ENCODE measurements at places on chromosomes 4 and X.

GRCh38 chr4:151703401-151703800 lies 57.4 kb downstream of the GATB start:
- no peak for DNase-seq

GRCh38 chr4:95068818-95069478 lies 311.2 kb downstream of the BMPR1B start:
- DNase-seq: no peak

DNA sequence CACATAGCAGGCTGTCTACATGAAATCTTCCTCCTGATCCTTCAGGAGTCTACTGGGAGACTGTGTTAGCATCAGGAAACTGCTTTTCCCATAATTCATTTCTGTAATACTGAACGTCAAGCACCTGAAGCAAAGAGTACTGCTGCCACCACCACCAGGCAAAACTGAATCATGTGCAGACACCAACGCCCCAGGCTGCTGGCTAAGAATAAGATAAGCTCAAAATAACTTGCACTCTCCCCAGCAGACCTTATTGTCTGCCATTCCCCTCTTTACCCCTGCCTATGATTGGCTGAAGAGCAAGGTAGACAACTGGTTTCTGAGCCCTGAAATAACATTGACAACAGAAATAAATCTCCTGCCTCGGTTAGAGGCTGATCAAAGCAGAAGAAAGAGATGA lies 70.1 kb downstream of the LHFPL1 start:
- no peak for DNase-seq

- no peak for DNase-seq
These were observed 161.1 kb upstream of the NAP1L5 start for GRCh38 chr4:88858752-88859151.

DNA sequence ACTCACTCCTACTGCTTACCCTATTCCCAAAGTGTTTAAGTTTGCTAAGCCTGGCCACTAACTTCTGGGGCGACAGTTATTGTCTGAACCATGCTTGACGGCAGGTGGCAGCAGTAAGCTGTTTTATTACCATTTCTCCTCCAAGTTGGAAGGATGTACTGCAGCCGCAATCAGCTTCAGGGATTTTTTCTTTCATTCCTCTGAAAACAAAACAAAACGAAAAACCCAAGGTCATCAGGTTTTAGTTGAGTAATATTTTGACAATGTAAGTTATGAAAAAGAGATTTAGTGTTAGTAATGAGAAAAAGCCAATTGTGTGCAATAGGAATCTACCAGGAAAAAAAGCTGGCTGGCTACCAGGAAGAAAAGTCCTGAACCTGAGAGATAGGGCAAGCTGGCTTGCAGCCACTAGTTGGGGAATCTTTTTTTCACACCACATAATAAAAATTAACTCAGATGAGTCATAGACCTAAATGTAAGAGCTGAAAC lies 13.2 kb upstream of the RAB9B start:
- peak; percentile 30 for DNase-seq

DNA sequence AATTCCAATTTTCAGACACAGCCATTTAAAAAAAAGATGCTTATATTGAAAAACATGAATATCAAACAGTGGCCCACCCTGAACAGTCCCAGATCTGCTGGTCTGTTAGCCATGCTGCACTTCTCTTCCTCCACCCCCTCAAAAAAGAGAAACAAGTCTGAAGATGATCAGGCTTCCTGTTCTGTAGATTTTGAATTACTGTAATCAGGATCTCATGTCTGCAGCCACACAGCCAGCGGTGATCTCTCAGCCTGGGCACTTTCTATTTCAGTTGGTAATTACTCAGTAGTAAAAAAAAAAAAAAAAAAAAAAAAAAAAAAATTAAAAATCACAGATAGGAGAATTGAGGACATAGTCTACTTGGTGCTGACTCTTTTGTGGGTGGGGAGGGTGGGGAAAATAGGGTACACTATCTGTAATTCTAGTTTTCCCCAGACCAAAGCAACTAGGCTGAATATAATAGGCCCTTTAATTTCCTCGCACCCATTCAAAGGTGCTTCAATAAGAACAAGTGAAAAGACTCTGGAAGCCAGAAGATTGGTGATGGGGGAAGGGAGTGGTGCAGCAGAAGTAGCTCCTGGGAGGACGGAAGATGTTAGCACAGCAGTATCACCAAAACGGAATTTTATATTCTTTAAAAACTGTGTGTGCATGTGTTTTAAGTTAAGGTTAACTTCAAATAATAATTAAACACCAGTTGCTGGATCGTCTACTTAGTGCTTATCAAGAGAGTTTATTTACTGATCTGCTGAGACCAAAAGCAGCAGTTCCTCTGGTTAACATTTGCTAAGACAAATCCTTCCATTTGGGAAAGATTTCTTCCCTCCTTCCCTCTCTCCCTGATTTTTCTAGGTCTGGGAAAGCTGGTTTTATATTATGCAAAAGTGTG lies 47.0 kb downstream of the SPRY1 start:
- DNase-seq: no peak

- no peak for DNase-seq
These were observed 115.4 kb upstream of the NDST4 start for GRCh38 chr4:115228851-115229250.

DNA sequence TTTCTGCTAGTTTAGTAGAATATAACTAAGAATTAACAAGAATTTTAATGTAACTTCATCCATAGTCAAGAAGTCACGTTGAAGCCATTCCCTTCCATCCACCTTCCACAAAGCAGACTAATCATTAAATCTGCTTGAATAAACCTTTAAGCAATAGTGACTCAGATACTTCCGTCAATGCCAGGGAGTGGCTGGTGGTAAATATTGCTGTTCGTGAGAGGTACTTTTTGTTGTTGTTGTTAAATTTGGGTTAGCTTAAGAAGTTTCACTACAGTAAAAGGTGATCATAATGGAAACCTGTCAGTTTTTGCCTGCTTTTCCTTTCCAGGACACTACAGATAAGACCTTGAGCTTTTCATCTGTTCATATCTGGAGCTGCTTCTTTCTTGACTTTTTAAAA lies 316.3 kb downstream of the TMA16 start:
- DNase-seq: no peak

DNA sequence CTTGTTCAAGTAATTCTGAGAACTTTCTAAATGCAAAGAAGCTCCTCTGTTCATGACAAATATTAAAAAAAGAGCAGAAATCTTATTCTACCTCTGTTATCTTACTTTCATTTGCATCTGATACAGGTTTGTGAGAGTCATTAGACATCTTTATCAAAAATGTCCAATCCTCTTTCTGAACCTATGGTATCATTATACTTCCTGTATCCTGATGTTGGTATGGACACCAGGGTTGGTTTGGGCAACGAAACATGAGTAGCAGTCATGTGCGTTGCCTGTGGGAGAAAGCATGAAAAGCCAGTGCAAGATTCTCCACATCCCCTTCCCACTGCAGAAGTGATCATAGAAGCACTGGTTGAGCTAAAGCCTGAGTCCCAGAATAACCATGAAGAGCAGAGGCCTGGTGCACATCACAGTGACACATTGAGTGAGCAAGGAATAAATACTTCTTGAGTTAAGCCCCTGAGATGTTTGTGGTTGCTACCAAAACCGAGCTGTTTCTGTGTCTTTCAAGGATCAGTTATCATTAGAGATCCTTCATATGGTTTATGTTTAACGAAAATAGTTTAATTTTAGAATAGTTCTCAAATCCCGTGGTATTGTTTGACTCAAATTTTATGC lies 197.2 kb downstream of the BANK1 start:
- no peak for DNase-seq

DNA sequence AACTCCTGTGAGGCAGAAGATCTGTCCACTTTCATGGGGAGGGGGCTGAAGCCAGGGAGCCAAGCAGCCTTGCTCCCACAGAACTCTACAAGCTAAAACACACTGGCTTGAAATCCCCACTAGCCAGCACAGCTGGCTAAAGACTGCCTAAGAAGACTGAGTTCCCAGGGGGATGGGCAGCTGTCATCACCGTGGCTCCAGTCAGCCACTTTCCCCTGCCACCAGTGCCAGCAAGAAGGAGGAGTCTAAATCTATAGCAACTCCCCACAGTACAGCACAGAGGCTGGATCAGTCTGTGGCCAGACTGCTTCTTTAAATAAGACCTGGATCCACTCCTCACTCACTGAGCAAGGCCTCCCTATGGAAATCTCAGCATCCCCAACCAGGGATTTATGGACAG lies 308.6 kb downstream of the FAM47B start:
- DNase-seq: no peak

DNA sequence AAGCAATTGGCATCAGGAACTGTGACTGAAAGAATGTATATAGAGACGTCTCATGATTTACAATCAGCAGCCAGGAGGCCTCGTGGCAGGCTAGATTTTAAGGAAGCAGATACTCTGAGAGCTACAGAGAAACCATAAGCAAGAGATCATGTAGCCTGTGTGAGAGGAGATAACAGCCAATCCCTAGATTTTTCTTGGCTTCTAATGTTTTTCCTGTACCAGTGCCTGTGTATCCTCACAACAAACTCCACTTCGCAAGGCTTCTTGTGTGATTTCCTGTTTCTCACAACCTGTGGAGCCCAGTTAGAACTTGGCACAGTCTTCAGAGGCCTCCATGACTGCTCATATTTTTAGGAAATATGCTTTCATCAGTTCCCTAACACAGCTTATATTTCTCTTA lies 147.9 kb downstream of the PTCHD1 start:
- DNase-seq: no peak

DNA sequence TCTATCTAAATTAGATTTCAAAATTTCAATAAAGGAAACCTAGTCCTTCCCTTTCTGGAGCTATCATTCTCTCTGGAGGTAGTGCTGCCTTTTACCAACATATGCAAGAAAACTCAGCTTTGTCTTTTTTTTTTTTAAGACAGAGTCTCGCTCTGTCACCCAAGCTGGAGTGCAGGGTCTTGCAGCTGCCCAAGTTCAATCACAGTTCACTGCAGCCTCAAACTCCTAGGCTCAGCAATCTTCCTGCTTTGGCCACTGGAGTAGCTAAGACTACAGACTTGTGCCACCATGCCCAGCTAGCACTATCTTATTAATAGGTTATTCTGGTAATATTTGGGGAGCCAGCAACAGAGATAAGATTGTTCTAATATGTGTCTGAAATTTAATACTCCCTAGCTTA lies 12.3 kb downstream of the AASDH start:
- DNase-seq: no peak

- DNase-seq: no peak
These were observed 26.7 kb downstream of the C4orf54 start for GRCh38 chr4:99630857-99631360.

GRCh38 chrX:49272421-49272820 lies 2.8 kb downstream of the PPP1R3F start:
- DNase-seq: no peak

DNA sequence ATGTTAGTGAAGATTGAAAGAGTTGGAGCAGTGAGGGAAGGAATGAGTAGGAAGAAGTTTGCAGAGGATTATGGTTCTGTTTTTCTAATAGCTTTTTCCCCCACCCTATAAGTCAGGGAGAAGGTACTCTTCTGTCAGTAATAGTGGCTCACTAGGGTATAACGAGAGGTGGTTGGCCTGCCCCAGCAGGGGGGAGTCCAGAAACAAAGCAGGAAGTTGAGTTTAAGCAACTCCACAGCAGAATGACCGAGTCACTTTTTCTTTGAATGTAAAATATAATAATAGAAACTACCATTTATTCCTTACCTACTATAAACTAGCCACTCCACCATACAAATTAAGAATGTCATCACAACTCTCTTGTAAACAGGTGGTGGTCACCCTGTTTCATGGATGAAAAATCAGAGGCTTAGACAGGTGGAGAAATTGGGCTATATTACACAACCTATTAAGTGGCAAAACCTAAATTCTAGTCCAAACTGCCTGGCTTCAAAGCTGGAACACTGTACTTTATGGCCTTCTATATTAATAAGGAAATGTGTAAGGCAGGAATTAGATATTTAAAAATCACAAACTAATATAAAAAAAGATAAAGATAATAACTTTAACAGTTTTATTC lies 21.9 kb downstream of the AP1AR start:
- no peak for DNase-seq

GRCh38 chr4:60926624-60927023 lies 273.5 kb upstream of the ADGRL3 start:
- DNase-seq: no peak

DNA sequence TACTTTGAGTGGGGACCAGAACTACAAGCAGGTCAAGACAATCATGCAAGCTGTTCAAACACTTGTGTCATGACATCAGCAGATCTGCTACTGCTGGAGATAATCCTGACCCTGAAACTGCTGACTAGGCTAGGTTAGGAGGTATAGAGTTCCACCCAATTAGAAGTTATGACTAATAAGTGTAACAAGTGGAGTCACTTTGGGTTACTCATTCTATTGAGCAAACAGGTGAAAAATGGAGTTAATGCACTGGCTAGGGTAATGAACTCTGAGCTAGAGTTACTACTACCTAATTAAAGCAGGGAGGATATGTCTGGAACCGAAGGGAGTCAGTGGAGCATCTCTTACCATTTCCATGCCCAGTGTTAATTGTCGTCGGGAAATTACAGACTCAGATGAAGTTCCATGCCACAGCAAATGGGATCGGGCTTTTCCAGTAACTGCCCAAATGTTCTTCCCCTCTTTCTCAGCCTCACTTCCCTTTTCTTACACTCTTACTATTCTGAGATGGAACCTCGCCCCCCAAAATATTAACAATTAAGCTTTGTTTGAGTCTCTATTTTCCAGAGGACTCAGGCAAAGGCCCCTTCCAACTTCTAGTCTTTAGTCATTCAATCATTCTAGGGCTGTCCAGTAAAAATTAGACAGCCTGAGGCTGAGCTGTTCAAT lies 19.8 kb upstream of the MANBA start:
- no peak for DNase-seq

GRCh38 chr4:85496126-85496849 lies 21.3 kb downstream of the ARHGAP24 start:
- DNase-seq: no peak

DNA sequence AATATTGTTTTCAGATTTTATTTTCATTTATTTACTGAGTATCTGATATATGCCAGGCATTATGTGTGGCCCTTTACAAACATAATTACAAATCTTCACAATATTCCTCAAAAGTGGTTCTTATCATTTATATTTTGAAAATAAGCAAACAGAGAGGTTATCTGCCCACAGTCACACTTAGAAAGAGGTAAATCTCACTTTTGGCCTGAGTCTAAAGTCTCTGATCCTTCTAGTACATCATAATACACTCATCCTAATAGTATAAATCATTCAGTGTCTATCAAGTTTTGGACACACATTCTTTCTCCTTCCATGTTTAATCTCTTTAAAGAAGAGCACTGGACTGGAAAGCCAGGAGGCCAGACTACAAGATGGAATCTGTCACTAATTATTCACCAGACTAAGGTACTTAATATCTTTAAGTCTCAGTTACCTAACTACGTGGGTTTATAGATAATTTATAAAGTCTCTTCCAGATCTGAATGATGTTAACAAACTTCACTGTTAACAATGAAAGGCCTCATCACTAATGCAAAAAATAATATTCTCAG lies 281.3 kb downstream of the PPP3CA start:
- no peak for DNase-seq

DNA sequence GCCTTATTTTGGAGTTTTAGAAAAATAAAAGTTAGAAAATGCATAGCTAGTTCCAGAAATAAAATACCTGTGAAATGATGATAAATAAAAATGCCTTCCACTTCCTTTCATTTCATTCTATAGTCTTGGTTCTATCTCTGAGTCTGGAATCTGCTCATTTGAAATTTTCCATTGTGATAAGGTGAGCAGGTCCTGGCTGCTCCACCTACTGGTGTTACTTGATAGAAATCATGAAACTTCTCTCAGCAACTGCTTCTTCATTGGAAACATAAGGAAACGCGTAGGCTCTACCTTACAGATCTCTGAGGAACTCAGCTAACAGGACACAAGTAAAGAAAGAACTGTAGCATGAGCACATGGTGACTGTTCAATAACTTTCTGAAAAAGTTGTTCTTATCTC lies 141.8 kb downstream of the DCHS2 start:
- no peak for DNase-seq

All from amniotic stem cell (primary cell).